Stimulated activated naive B cell treated with anti-CD40 and anti-IgM and Interleukin-4, amounts not matched to agents 10 μg/mL and 1 μg/mL and 100 μg/mL, for 72 hours (primary cell): ENCODE measurements at places on chromosomes 3 and 15.

- no peak for DNase-seq
Measured at GRCh38 chr3:70832834-70833205, 520.4 kb upstream of the MDFIC2 start.

DNA sequence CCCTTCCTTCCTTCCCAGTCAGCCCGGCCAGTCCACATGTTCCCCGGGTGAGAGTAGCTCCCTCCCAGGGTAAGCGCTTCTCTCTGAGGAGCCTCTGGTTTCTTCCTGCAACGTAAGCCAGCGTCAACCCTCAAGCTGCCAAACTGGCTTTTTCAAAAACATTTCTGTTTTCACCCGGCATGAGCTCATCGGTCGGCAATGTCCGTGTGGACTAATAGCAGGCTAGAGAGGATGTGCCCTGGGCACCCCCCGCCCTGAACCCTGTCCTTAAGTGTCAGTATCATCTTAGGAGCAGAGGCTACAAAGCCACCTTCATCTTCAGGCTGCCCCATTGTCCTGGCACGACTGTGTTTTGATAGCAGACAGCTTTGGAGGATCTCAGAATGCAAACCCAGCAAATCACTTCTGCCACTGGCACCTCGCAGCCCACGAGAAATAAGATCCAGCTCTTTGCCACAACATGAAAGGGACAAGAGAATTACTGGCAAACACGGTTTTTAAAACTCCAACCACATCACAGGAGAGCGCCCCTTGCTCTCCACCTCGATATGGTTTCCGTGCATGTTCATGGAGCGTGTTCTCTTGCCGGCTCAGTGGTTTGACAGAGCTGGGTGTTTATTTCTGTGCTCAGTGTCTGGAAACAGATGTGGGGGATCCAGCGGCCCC, 9.9 kb downstream of the ALDH1A3 start:
- no peak for DNase-seq

DNA sequence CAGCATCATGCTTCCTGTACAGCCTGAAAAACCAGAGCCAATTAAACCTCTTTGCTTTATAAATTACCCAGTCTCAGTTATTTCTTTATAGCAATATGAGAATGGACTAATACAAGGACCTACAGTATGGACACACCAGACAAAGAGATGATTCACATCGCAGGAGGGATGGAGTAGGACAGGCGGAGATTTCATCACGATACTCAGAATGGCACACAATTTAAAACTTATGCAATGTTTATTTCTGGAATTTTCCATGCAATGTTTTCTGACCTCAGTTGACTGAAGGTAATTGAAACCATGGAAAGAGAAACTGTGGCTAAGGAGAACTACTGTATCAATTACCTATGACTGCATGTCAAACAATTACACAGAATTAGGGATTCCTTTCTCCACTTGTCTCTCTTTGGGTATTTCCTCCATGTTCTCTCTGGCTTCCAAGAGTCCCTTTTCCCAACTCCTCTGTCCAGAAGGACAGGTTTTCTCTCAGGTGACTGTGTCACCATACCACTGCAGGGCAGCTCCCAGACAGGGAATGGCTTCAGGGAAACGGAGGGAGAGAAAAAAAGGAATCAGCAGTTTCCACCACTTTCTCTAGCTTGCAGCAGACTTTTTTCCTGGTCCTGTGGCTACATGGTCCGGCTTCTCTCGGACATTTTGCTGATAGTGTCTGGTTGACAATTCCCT, 3.0 kb upstream of the ANO10 start:
- no peak for DNase-seq

DNA sequence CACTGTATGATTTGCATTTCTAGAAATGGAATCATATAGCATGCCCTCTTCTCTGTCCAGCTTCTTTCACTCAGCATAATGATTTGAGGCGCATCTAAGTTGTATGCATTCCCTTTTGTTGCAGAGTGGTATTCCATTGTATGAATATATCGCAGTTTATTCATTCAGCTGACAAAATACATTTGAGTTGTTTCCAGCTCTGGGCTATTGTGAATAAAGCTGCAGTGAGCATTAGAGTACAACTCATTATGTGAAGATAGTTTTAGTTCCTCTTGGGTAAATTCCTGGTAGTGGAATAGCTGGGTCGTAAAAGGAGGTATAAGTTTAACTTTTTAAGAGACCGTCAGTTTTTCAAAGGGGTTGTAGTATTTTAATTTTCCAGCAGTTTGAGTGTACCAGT, 38.5 kb upstream of the POLR2M start:
- no peak for DNase-seq

GRCh38 chr3:72171463-72171881, 386.5 kb upstream of the PROK2 start:
- DNase-seq, result no peak
